CD4-positive, alpha-beta T cell treated with Interleukin-12 subunit alpha and Interleukin-12 subunit beta, for 1 hour (primary cell): ENCODE measurements at places on chromosomes 16 and 17.

DNA sequence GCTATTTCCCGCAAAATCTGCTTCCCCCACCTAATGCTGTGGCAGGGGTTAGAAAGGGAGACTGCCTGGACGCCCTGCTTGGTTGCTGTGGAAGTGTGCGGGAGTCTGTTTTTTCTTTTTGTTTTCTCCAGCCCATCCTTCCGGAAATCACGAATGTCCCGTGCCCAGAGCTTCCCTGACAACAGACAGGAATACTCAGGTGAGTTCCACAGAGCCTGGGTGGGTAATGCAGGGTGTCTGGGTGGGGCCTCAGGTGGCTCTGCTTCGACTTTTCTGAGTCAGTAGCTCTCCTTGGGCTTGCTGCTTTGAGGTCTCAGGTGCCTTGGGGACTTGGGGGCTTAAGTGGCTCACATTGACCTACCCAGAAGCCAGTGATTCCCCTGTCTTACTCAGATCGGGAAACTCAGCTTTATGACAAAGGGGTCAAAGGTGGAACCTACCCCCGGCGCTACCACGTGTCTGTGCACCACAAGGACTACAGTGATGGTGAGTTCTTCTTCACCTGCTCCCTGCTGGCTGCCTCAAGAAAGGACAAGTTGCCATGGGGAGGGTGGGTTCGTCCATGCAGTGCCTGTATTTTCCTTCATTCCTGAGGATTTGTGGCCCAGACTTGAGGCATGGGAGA lies 11.4 kb downstream of the LIMD2 start:
- no peak for DNase-seq

GRCh38 chr16:200388-200787 lies 20.1 kb downstream of the HBQ1 start:
- no peak for DNase-seq

- DNase-seq, result no peak
These were observed 131.3 kb downstream of the CBLN1 start for GRCh38 chr16:49150341-49150740.

GRCh38 chr16:67770346-67770991 lies 35.9 kb downstream of the RANBP10 start:
- DNase-seq, result no peak

GRCh38 chr17:49787884-49788477 lies 500 bp upstream of the KAT7 start:
- no peak for DNase-seq

DNA sequence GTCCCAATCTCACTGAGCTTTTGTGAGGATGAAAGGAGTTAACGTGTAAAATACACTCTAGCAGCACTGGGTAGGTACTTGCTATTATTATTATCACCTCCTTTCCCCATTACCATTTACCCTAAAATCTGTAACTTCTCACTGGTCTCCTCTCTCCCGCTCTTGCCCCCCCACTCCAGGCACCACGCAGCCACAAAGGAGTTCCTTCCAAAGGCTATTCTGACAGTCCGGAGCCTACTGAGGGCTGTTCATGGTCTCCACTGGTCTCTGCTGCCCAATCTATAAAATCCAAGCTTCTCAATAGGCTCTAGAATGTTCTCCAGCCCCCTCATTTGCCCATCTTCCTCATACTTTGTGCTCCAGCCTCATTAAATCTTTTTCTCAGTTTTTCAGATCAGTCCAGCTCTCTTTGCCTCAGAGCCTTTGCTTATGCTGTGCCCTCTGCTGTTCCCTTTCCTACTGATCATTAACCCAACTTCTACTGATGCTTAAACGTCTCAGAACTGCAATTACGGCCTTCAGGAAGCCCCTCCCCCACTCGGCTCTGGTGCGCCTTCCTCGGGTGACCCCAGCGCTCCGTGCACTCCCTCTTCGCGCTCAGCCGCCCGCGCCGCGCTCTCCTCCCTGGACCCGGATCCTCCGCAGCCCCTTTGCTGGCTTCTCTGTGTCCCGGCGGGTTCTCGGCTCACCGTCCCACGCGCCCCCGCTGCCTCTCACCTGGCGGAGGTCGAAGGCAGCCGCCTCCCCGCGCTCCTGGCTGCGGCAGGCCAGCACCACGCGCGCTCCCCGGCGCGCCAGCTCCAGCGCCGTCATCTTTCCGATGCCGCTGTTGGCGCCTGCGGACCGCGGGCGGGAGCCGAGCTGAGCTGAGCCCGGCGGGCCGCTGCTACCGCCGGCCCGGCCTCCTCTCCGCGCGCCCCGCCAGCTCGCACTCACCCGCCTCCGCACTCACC lies 737 bp downstream of the DHRS13 start:
- peak; percentile 56 for DNase-seq
